ENCODE measurements at places on chromosomes 7 and 10.

GRCh38 chr7:156059369-156059768 lies 247.1 kb upstream of the SHH start:
- DNase-seq, result no peak

DNA sequence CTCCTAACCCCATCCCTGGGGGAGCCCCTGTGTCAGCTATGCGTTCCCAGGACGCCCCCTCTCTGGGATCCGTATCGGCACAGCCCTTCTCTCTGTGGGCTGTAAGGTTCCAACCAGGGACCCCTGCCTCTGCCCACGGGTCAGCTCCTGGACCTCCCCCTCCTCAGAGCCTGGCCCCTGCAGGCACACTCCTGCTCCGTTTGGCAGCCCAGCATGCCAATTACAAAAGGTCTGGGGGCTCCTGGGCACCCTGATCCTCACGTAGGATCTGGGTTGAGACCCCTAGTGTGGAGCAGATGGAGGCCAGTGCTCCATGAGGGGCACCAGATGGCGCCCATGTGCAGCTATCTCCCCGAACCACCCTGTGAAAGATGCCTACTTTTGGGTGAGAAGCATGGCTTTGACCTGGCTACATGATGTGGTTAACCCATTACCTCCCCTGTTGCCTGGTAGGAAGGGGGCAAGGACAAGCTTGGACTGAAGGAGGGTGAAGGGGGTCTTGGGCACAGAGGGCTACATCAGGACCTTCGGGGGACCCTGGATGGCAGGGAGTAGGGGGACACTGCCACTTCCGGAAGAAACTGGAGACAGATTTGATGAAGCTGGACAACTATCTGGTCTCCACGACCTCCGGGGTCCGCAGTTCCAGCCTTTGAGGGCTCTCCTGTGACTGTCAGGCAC lies 9.0 kb downstream of the TACR2 start:
- DNase-seq, result peak; percentile 15

GRCh38 chr10:77355844-77356243 lies 281.8 kb downstream of the KCNMA1 start:
- DNase-seq, result no peak

DNA sequence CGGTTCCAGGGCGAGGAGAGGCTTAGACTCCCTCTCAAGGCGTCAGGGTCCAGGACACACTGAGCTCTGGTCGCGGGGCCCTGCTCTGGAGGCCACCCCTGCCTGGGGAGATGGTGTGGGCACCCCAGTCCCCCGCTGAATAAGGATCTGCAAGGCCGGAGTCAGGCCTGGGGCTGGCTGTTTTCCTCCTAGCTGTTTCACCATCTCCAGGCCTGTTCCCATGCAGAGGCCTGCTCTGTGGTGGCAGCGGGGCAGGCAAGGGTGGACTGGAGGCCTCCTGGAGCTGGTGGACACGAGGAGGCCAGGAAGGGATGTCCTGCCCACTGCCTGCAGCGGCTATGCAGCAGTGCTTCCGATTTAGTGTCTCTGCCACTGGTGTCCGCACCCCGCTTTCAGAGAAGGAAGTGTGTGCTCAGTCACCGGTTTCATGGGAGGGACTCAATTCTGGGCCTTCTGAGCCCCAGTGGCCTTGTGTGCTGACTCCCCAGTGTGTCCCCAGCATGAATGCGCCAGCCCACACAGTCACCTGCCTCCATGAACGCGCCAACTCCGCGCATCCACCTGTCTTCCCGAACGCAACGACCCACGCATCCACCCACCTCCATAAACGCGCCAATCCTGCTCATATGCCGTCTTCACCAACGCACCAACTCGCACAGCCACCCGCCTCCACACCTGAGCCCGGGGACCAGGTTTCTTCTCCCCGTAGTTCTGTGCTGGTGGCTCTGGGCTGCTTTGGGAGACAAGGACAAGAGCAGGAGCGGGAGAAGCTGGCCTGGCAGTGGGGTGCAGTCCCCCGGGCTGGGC lies 14.5 kb upstream of the GPR146 start:
- DNase-seq, result no peak

DNA sequence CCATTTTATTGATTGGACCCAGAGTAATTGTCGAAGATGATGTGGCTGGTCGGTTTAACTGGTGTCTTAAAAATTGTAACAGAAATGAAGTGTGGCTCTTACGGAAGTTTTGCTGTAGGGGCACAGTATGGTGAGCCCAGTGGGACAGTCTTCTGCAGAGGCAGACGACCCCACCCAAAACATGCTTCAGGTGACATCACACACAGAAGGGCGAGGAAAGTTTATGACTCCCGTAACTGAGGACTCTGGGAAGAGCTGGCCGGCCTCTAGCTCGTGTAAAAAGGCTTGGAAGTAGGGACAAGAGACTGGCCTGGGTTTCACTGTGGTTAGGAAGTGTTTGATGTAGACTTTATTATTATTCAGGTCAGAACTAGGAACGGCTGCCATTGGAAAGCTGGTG lies 73.3 kb downstream of the HTR5A start:
- no peak for DNase-seq

DNA sequence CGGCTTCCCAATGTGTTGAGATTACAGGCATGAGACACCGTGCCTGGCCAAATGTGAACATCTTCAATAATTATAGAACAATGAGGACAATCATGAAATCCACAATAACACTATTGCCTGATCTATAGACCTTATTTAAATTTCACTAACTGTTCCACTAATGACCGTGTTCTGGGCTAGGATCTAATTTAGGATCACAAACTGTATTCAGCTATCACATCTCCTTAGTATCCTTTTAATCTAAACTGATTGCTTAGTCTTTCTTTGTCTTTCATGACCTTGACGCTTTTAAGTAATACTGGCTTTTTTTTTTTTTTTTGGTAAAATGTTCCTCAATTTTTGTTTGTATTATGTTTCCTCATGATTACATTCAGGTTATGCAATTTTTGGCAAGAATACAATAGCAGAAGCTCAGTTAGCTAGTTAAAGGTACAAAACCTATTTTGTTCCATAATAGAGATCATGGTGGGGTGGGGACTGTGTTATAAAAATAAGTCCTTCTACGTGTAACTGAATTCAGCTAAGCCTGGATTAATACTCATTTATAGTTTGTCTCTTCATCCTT lies 158.4 kb downstream of the AOAH start:
- no peak for DNase-seq

DNA sequence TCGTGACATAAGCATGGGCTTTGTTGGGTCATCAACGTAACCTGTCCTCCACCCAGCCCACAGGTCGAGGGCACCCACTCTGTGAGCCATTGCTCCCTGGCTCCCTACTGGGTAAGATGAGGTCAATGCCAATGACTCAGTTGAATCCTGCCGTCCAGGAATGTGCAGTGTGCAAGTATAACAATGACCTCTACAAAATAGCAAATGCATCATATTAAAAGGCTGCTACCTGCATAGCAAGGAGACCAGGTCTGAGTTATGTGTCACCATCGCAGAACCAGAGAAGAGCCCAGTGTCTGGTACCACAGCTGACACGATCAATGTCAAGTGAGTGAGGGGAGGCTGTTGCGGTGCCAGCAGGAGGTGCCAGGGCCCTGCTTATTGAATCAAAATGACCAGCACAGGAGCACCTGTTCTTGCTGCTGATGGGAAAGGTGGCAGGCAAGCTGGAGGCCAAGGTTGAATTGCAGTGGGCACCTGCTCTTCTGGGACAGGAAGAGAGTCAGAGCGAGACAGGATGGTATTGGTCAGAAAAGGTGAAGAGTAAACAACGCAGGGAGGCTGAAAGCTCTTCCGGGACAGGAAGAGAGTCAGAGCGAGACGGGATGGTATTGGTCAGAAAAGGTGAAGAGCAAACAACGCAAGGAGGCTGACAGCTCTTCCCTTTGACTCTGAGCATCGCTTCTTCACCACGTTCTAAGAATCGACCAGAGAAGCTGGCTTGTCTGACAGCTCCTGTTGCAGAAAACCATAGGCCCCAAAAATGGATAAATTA lies 108.7 kb upstream of the ADAM12 start:
- no peak for DNase-seq
